WTC11 (cell line): ENCODE measurements at places on chromosomes 12 and 14. TPM values are rescaled to one million over a fixed set of nuclear protein-coding genes. Genes with fewer than 3 reads are reported as not detected.

NKX2-8 gene
- not detected in 3 replicates for total RNA-seq

LRRC10 gene
- total RNA-seq: not detected in 3 replicates

TAS2R19 gene
- total RNA-seq: 1.0 to 1.4 TPM (median 1.1 TPM) in 3 replicates

GPR84 gene
- 0.13 TPM in 1 of 3 replicates, not detected in the others for total RNA-seq

KRAS gene
- total RNA-seq: 60.9 to 66.2 TPM (median 61.3 TPM) in 3 replicates

GRIP1 gene
- 16.7 to 29.0 TPM (median 22.5 TPM) in 3 replicates for total RNA-seq

PZP gene
- 0.15 to 0.25 TPM (median 0.18 TPM) in 3 replicates for total RNA-seq

TAS2R7 gene
- total RNA-seq: not detected in 3 replicates

ENO2 gene
- total RNA-seq: 118 to 170 TPM (median 165 TPM) in 3 replicates

MAPK1IP1L gene
- total RNA-seq: 97.9 to 107 TPM (median 107 TPM) in 3 replicates

TCL1B gene
- total RNA-seq: 5.7 to 7.2 TPM (median 7.0 TPM) in 3 replicates

NKX2-1 gene
- total RNA-seq: 0.16 to 0.18 TPM in 2 of 3 replicates, not detected in the other

GPRC5D gene
- total RNA-seq: 0.33 TPM in 1 of 3 replicates, not detected in the others

SUOX gene
- total RNA-seq: 20.3 to 23.2 TPM (median 23.2 TPM) in 3 replicates

EIF2S3B gene
- total RNA-seq: 0.55 to 1.0 TPM (median 0.69 TPM) in 3 replicates

RNU4-1 gene
- 2,196 to 2,477 TPM (median 2,436 TPM) in 3 replicates for total RNA-seq

PUS7L gene
- 16.0 to 20.7 TPM (median 16.4 TPM) in 3 replicates for total RNA-seq

CLSTN3 gene
- 23.7 to 28.2 TPM (median 24.7 TPM) in 3 replicates for total RNA-seq

HRK gene
- 1.4 to 3.5 TPM (median 1.6 TPM) in 3 replicates for total RNA-seq

ANO2 gene
- 2.8 to 4.0 TPM (median 3.1 TPM) in 3 replicates for total RNA-seq

GLIPR1L2 gene
- 0.30 to 0.32 TPM in 2 of 3 replicates, not detected in the other for total RNA-seq

GLI1 gene
- total RNA-seq: 16.2 to 19.1 TPM (median 16.7 TPM) in 3 replicates

KRT77 gene
- not detected in 3 replicates for total RNA-seq

HCAR2 gene
- not detected in 3 replicates for total RNA-seq
